ENCODE measurements at places on chromosomes 1 and 21.

DNA sequence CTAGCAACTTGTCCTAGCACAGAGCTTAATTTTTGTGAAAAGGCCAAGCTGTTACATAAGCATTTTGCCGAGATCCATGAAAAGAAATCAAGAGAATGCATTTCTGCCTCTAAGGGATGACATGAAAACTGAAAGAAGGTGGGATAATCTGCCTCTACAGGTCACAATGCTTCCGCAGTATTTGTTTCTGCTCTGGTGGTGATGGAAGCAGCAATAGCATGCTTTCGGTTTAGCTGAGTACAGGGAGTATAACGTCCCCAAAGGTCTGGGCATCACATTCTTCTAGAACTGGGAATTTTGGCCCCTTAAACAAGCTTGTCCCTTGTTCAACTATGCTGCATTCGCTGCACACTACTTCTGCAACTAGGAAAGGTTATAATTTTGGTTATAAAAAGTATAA is 14.4 kb upstream of the MAGI3 start:
- DNase-seq = no peak

DNA sequence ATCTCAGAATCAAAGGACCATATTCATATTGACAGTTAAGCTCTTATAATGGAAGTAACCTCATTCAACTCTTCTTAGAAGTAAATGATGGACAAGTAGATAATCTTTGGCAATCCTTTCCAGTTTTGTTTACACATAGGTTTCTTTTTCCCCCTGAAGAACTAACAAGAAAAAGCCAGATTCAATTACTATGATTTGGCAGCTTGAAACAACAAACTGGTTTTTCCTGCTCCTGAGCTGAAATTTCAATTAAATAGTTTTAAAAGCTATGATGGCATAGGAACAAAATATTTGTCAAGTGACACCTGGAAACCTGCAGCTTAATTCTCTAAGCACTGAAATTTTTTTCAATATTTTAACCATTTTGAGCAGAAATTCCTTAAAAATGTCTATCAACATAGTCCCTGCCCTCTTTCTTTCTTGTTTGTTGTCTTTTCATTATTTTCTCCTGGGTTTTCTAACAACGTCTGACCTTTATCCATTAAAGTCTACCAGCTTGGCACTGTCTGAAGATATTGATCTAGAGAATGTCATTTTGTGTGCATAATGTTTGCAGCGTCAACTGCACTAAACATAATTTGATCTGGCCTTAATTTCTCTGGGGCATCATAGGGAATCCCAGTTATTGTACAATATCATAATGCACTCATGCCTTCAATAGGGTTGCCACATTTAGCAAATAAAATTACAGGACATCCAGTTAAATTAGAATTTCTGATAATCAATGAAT is 4.0 kb upstream of the SLC35A3 start:
- no peak for DNase-seq

GRCh38 chr1:115505148-115505571 is 136.6 kb upstream of the VANGL1 start:
- no peak for DNase-seq

- DNase-seq = no peak
These were observed 145.1 kb downstream of the CSMD2 start for GRCh38 chr1:34019741-34020552.

DNA sequence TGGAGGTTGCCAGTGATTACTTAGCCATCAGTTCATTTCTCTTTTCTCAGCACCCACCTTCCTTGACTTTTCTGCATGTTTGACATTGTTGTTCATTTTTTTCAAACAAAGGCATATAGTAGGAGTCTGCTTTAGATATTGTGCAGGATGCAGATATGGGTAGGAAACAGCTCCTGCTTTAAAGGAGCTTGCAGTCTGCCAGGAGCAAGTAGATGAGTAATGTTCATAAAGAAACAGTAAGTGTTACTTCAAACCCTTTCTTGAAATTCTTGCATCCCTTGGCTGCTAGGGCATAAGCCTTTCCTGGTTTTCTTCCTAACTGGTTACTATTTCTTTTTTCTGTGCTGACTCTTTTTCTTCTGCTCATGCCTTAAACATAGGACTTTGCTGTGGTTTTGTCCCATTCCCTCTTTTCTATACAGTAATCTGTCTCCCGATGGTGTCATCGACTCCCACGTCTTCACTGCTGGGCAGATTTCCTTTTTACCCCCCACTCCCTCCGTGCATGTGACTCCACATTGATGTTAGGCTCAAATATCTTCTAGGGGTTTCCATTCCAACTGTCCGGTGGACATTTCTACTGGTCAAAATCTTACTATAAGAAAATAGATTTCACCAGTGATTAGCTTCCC is 20.4 kb downstream of the PTGFRN start:
- no peak for DNase-seq
